ENCODE measurements at places on chromosomes 16 and 17. TPM values are rescaled to one million over a fixed set of nuclear protein-coding genes. Genes with fewer than 3 reads are reported as not detected.

- peak overlapping the region; percentile 1 for H3K4me3 ChIP-seq
- DNase-seq, result peak; percentile 45
- H3K4me1 ChIP-seq, result peaks cover 17% of the 10 kb centered on the region
- no peaks in the 10 kb centered on the region for H3K27me3 ChIP-seq
- no peaks in the 10 kb centered on the region for H3K36me3 ChIP-seq
These were observed 39.0 kb upstream of the EMP2 start for GRCh38 chr16:10619271-10619849.

DNA sequence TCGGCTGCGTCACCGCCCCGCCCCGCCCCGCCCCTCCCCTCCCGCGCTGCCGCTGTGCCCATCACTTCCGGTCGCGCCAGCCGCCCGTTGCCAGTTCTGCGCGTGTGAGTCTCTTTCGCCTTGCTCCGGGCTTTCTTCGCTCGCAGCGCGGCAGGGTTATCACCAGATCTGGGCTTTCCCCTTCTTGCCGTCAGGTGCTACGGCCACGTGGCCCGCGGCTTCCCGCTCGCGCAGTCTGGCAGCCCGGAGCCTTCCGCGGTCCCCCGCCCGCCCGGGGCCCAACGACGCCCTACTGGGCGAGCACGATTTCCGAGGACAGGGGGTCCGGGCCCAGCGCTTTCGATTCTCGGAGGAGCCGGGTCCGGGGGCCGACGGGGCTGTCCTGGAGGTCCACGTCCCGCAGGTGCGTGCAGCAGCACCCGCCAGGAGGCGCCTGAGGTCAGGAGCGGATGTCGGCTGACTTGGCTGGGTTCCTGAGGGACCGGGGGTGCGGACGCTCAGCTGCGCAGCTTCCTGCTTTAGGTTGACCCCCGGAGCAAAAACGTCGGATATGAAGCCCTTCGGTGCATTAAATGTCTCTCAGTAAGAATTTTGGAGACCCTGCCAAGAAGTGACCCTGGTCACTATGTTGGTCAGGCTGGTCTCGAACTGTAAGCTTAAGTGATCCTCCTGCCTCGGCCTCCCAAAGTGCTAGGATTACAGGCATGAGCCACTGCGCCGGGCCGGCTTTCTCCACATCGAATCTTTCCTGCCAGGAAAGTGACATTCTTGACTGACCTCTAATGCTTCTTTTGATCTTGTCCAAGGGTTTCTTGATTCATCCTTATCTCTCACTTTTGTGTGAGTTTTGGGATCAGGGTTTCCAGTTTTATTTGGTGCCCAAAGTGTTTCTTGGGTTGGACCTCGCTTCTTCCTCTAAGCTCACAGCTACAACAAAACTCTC, at the start of gene METTL23:
Gene METTL23, plus strand, starts transcription at position 64 of the 943 bp plus-strand sequence. CDS start 2,872 bp downstream, outside the sequence.
- peak; percentile 77 for DNase-seq
- no peaks in the 10 kb centered on the region for H3K27me3 ChIP-seq
- peak within 1 kb of the TSS; percentile 92 for H3K4me3 ChIP-seq
- peak within 1 kb of the TSS; percentile 98 for H3K27ac ChIP-seq

GRCh38 chr17:33201283-33201682, 91.8 kb downstream of the ASIC2 start:
- H3K27me3 ChIP-seq, result no peaks in the 10 kb centered on the region
- DNase-seq, result no peak
- no peaks in the 10 kb centered on the region for H3K4me1 ChIP-seq
- no peak overlapping the region for H3K27ac ChIP-seq

DNA sequence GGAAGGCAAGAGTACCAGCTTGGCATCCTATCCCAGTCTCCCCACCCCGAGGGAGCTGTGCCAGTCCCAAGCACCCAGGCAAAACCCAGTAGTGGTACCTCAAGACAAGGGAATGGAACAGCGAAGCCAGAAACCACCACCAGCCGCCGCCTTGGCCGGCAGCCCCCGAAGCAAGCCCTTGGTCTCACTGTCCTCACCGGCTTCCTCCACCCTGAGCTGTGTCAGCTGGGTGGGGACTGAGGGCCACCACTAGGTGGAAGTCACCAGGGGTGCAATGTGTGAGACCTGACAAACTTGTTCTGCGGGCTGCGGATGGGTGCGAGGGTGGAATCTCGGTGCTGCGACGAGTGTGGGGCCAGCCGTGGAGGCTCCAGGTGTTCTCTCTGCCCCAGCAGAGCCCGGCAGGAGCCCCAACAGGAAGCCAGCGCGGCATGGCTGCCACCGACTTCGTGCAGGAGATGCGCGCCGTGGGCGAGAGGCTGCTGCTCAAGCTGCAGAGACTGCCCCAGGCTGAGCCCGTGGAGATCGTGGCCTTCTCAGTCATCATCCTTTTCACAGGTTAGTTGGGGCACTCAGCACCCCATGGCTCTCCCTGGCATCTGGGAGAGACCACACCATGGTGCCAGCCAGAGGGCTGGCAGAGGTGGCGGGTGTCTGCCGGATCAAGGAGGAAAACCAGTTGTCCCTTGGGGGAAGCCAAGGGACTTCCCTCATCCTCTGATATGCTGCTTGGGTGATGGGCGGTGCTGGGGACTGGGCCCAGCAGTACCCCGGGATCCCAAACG, 6.7 kb downstream of the SMIM5 start:
- no peaks in the 10 kb centered on the region for H3K4me1 ChIP-seq
- DNase-seq, result no peak
- peaks cover 14% of the 10 kb centered on the region for H3K36me3 ChIP-seq

GRCh38 chr16:12356632-12357340, 380.3 kb downstream of the SNX29 start:
- no peak overlapping the region for H3K4me3 ChIP-seq
- no peak overlapping the region for H3K27ac ChIP-seq
- no peaks in the 10 kb centered on the region for H3K4me1 ChIP-seq
- no peak for DNase-seq

GRCh38 chr16:65066651-65067050, 55.2 kb downstream of the CDH11 start:
- no peak overlapping the region for H3K27ac ChIP-seq
- H3K27me3 ChIP-seq, result no peaks in the 10 kb centered on the region
- no peak overlapping the region for H3K4me3 ChIP-seq

DNA sequence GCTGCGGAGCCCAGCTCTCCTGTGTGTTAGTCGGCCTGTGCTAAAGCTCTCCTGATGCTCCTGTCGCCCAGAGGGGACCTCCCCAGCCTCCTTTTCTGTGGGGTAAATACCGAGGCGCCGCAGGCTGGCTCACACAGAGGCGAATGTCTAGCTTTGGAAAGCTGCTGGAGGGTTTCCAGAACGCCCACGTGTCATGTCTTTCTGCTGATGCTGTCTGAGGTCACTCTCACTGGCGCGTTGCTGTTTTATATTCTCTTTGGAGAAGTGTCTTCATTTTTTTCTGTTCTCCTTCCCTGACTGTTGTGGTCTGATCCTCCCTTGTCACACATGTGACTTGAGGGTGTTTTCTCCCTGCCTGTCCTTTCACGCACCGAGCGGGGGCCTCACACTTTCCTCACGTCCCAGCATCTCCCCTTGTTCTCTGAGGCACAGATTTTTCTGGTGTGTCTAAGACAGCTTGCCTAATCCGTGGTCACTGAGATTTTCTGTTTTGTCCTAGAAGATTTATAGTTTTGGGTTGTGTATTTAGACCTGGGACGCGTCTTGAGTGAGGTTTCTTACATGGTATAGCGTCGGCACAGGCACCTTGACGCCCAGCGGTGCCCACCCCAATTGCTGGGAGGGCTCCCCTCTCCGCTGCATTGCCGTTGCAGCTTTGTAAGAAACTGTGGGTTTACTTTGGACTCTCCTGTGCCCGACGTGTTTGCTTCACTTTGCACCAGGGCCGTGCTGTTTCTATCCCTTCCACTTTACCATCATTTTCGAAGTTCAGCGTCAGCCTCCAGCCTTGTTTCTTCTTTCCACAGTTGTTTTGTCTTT, 92.1 kb upstream of the ZNF750 start:
- DNase-seq, result no peak
- H3K4me3 ChIP-seq, result no peak overlapping the region
- H3K4me1 ChIP-seq, result no peaks in the 10 kb centered on the region

GRCh38 chr16:48041981-48042421, 113.8 kb downstream of the ABCC12 start:
- no peaks in the 10 kb centered on the region for H3K4me1 ChIP-seq
- no peak overlapping the region for H3K27ac ChIP-seq
- no peak overlapping the region for H3K4me3 ChIP-seq
- peaks cover 2% of the 10 kb centered on the region for H3K27me3 ChIP-seq
- DNase-seq, result no peak

- DNase-seq, result no peak
- H3K27me3 ChIP-seq, result no peaks in the 10 kb centered on the region
- no peaks in the 10 kb centered on the region for H3K36me3 ChIP-seq
- no peaks in the 10 kb centered on the region for H3K4me1 ChIP-seq
- H3K4me3 ChIP-seq, result no peak overlapping the region
These were observed 89.4 kb downstream of the C16orf78 start for GRCh38 chr16:49462989-49463371.

- no peaks in the 10 kb centered on the region for H3K27me3 ChIP-seq
- DNase-seq, result no peak
- H3K27ac ChIP-seq, result peak overlapping the region; percentile 95
- peaks cover 55% of the 10 kb centered on the region for H3K36me3 ChIP-seq
- peaks cover 45% of the 10 kb centered on the region for H3K4me1 ChIP-seq
These were observed 769 bp downstream of the TMEM88 start for GRCh38 chr17:7855660-7856010.

CRYM gene
- polyA plus RNA-seq, result not detected

ALOX15 gene
- polyA plus RNA-seq, result not detected

GPR142 gene
- polyA plus RNA-seq, result not detected

- DNase-seq, result peak; percentile 40
- H3K4me1 ChIP-seq, result peaks cover 15% of the 10 kb centered on the region
- H3K36me3 ChIP-seq, result peaks cover 17% of the 10 kb centered on the region
- H3K27me3 ChIP-seq, result no peaks in the 10 kb centered on the region
- no peak overlapping the region for H3K27ac ChIP-seq
These were observed 9.7 kb upstream of the ARL5C start for GRCh38 chr17:39175695-39176093.

IGSF6 gene
- polyA plus RNA-seq, result 159 TPM

DNA sequence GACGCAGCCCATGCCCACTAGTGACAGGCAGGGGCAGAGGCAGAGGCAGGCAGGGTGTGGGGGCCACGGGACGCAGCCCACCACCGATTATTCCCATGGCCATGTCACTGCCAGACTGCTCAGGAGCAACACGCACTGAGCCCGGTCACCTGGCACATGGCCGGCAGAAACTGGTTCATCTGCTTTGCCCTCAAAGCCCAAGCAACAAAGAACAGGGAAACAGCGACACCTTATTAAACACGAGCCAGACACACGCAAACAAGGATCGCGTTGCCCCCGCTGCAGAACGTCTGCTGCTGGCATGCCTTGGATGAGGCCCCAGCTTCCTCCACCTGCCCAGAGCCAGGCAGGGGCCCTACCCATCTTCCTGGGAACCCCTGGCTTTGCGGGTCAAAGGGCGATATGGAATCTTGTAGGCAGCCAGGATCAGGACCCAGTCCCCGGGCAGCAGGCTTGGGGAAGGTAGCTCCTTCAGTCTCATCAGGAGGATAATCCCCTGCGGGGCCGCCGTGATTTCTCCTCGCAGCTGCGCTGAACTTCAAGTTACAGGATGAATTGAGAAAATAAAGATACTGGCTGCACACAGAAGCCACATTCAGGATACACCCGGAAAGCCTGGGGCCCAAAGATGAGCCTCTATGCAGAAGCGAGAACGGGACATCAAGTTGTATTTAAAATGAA, 4.8 kb downstream of the TBC1D16 start:
- H3K27ac ChIP-seq, result no peak overlapping the region
- H3K27me3 ChIP-seq, result peaks cover 10% of the 10 kb centered on the region
- no peak overlapping the region for H3K4me3 ChIP-seq
- no peak for DNase-seq
- no peaks in the 10 kb centered on the region for H3K36me3 ChIP-seq
- peaks cover 9% of the 10 kb centered on the region for H3K4me1 ChIP-seq
